Stomach (tissue), 19 donors: ENCODE measurements at places on chromosomes 2 and 18.

DNA sequence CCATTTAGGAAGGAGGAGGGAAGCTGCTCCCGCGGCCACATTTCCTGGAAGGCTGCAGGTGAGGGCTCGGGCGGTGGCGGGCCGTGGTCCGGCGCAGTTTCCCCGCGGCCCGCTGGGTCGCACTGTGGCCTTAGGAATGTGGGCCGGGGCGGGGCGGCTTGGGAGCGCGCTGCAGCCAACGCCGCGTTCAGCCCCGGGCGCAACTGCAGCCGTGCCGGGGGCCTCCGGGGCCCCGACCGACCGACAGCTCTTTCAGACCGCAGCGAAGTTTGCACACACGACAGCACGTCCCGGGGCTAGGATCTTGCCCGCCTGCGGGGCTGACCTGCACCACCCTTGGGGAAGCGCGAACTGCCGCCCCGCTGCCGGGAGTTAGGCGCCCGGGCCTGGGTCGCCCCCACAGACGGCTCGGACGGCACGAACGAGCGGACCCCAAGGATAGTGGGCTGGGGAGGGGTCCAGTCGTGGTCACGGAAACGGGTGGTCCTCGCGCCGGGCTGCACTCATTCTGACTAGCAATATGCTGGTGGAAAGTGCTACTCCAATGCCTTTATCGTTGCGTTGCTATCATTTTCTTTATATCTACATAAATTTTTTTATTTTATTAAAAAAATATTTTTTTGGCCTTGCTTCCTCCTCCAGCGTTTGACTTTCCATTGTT lies 69.9 kb upstream of the DLX2 start:
- peak; percentile 88 for DNase-seq

DNA sequence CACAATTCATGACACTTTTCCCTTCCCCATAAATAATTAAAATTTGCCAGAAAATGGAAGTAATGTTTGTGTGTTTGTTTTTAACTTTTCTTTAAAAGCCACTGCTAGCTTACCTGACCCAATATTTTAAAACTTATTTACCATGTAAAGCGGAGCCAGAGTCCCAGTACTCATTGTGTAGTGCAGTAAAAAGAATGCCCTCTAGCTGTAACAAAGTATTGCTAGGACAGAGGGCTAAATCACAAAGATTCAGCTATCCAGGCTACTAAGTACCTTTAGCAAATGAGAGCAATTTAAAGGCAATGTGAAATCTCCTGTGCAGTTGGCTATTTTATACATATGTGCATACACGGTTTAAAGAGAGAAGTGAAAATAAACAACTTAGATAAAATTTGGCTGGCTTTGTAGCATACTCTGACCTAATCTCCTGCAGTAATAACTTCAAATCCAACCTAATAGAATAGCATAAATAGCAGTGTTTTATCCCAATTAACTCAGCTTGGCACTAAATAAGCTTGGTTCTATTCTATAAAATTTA lies 997.4 kb upstream of the PIK3C3 start:
- DNase-seq: no peak

DNA sequence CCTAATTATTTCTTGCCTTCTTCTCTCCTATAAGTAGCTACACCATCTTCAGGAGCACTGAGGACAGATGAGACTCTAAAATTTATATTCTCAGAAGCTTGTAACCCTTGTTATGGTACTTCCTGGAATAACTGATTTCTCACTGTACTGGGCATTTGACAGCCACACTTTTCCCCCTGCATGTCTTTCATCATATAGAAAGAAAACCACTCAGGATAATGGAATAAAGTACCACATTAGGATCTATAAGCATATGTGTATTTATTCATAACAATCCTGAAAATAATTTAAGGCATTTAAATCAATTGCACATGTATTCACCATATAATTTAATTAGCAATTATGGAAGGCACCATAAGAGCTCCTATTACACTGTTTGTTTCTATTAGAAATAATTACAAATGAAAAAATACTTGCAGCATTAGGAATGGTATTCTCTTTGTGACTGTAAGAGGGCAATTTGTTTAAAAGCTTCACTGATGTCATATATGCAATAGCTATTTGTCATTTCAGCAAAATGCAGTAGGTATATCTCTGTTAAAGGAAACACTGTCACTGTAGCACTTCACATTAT lies 216.9 kb upstream of the FSHR start:
- DNase-seq: no peak

GRCh38 chr2:110883406-110883805 lies 151.0 kb downstream of the ACOXL start:
- no peak for DNase-seq

DNA sequence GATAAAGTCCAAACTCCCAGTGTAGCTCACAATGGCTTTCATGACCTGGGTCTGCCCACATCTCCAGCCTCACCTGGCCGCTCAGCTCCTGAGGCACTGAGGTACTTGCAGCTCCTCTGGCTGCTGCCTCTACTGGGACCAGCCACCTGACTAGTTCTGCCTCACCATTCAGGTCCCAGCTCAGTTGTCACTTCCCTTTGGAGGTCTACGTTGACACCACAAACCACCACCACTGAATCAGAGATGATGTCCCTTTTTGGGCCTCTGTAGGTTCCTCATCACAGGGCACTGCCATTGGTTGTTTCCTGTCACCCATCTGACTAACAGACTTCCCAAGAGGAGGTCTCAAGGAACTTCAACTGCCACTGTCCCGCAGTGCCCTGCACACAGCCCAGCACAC lies 21.2 kb downstream of the SPP2 start:
- DNase-seq: no peak

DNA sequence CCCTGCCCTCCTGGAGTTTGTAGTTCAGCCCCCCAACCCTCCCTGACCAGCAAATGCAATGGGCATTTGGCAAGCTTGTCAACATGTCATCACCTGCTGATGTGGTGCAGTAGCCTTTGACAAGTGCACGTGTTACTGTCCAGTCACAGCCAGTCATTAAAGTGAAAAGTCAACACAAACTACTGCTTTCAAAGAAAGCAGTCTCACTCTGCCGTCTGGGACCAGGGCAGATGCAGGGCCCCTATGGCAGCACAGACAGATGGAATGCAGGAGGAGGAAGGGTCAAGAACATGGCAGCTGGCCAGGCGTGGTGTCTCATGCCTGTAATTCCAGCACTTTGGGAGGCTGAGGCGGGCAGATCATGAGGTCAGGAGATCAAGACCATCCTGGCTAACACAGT lies 222.4 kb upstream of the OSR1 start:
- DNase-seq: no peak

- no peak for DNase-seq
These were observed 3.9 kb upstream of the ETAA1 start for GRCh38 chr2:67393237-67393636.

DNA sequence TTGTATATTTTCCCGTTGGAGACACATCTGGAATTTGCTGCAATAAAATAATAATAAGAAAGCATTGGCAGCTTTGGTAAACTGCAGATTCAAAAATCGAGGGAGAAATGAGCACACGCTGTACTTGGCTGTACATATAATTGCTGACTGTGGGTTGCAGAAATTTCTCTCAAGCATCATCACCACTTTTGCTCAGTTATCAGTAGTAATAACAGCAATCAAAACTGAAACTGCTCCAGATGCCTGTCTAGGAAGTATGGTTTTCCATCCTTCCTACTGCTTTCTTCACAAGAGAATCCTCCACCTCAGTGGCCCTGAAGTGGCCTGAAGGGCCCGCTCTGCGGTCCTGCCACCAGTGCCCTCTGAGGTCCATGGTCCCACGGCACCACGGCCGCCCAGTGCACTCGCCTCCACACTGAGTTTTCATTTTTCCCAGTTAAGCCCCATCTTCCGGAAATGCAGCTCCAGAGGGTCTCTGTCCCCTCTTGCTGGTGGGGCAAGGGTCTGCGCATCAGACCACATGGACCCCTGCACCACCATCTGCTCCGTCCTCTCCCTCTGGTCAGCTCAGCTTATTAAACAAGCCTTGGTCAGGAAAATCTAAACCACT lies 3.9 kb downstream of the DUSP28 start:
- no peak for DNase-seq

DNA sequence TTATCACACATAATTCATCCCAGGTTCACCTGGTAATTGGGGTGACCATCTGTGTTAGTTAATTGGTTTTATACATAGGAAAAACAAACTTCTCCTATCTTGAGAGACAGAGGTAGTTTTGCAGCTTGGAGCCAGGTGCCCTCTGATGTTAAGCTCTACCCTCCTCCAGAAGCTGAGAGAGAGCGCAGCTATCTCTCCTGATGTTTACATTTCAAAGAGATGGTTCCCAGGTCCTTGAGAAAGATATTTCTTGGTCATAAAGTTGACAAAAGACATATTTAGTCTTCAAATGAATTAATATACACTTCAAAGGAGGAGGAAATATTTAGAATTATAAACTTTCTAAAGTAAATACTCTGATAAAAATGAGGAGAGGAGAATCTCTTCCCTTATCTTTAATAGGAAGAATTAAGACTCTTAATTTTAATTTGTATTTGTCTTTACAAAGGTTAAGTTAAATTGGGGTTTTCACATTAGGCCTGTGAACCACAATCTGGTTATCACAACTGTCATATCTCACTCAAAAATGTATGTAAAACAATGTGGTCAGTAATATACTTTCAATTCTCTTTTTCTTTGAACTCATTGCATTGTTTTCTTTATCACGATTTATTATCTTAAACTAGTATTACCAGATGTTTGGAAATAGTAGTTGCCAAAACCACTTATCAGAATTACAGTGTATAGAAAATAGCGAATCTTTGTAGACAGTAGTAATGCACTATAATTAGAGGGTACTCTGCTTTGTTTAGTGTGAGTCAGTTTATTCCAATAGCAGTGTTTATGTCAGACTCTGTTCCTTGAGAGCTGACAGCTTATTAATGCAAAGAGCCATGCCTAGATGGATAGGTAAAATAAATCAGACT lies 26.8 kb downstream of the SERPINB4 start:
- no peak for DNase-seq

DNA sequence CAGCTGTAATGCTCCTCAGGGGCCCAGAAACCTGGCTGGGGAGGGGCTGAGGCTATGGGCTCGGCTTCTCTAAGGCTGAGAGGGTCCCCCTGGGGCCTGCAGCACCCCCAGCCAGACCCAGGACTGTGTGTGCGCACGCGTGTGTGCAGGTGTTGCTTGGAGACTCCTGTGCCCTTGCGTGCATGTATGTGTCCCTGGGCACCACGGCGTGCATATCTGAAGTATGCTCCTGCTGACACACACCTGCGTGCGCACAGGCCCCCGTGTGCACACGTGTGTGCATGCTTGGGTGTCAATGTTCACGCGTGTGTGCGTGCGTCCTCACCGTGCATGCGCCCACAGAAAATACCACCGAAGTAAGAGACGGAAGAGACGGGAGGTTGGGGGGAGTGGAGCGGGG lies 14.9 kb upstream of the ECEL1 start:
- peak; percentile 56 for DNase-seq

DNA sequence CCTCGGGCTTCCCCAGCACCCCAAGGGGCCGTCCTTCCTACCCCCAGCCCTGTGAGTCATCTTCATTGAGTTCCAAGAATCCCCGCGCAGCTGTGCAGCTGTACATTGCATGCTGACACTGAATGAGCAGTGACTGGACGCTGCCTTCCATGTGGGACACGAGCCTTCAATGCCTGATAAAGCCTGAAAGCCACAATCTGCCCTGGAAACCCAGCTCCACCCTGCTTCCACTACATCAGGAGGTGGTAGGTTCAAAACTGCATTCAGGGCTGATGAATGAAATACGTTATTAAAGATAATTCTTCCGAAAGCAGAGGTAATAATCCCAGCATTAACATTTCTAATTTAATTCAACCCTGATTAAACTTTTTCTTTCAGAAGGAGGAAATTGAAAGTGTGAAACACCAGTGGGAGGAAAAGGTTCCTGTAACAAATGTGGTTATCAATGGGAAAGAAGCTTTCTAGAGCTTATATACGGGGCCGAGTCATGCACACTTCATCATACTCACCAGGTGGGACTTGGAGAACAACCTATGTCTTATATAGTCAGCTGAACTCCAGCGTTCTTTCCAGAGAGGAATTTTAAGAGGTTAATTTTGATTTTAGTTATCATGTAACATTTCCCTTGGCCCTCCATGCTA lies 360.1 kb downstream of the LPIN1 start:
- DNase-seq: peak; percentile 52

DNA sequence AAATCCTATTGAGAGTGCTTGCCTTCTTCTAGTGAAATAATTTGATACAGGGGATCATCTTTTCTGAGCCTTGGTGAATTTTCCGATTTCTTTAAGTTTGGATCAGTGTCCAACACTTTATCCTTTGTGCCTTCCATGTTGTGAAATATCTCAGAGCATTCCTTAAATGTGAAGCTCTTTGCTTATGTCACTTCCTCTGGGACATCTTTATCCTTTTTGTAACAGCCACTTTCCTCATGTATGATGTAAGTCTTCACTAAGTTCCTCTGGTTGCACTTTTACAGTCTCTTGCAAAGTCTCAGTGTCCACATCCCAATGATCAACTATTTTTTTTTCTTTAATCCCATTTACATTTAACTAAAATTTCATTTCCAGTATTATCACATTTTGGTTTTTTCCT lies 254.2 kb downstream of the EN1 start:
- DNase-seq: no peak

DNA sequence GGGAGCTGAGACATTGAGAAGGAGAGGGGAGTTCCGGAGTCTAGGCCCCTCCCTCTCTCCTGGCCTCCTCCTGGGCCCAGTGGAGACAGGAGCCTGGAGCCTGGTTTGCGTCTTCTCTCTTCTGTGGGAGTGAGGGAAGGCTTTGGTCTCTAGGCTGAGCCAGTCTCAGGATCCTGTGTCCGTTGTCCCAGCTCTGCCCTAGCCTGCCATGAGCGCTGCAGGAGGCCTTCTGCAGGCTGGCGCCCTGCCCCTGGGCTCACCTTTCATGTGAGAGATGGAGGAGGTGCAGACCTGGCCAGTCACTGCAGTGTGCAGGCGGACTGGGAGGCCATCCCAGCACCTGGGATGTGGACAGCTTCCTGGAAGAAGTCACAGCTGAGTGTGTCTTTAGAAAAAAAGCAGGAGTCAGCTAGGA lies 8.7 kb downstream of the IMPA2 start:
- peak; percentile 75 for DNase-seq

- peak; percentile 43 for DNase-seq
These were observed 26.2 kb downstream of the NCOA1 start for GRCh38 chr2:24517247-24517646.

- DNase-seq: no peak
These were observed 78.4 kb downstream of the CLHC1 start for GRCh38 chr2:55153584-55154299.

- no peak for DNase-seq
These were observed 60.4 kb downstream of the FAM117B start for GRCh38 chr2:202695166-202695565.

DNA sequence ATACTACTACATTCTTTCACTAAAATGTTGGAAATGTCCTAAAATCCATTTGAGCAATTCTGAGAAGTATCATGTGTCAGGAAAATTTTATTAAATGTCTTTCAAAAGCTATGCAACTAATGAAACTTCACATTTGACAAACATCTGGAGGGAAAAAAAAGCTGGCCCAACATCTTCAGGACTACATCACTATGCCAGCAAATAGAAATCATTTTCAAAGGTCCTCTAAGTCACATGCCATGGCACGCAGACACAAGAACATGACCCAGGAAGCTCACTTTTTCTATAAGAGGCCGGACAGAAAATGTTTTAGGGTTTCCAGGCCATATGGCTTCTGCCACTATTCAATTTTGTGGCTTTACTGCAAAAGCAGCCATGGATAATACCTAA lies 11.6 kb downstream of the KANSL3 start:
- DNase-seq: no peak

- DNase-seq: no peak
These were observed 18.2 kb downstream of the WDR35 start for GRCh38 chr2:19971691-19972090.
